ENCODE measurements at places on chromosomes 5 and 9.

- DNase-seq: no peak
These were observed 6.0 kb downstream of the RNF44 start for GRCh38 chr5:176530983-176531901.

GRCh38 chr5:58080573-58080972, 379.3 kb downstream of the PLK2 start:
- no peak for DNase-seq

- DNase-seq: peak; percentile 13
These were observed 26.4 kb upstream of the F2R start for GRCh38 chr5:76689321-76690036.

- DNase-seq: no peak
These were observed 58.7 kb upstream of the GPR151 start for GRCh38 chr5:146574713-146575112.

GRCh38 chr5:154218786-154219185, 28.3 kb downstream of the GALNT10 start:
- no peak for DNase-seq

GRCh38 chr5:176366232-176366894, 1.1 kb downstream of the ARL10 start:
- no peak for DNase-seq

DNA sequence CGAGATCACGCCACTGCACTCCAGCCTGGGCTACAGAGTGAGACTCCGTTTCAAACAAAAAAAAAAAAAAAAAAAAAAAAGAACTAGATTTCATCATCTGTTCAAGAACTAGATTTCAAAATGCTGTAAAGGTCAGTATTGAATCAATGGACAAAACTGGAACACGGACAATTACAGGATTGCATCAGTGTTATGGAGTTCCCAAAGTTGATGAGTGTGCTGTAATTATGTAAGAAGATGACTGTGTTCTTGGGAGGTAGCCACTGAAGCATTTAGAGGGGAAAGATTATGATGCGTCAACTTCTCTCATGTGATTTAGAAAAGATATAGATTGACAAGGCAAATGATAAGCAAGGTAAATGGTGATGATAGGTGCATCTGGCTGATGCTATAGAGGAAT, 6.5 kb downstream of the FAM240B start:
- DNase-seq: no peak

DNA sequence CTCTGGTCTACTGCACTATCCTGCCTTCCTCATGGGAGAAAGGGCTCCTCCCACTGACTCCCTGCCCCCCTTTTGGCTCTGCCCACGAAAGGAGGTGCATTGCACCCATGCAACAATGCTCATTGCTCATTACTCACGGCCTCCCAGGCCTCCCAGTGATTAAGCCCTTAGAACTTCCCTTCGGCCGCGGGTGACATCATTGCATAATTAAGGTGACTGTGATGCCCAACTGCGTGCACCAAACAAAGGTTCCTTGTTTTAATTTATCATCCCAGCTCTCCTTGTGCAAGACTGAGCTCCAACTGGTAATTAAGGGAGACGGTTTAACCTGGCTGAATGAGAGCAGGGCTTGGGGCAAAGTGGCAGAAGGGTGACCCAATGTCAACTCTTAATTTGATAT, 180.4 kb downstream of the GAS1 start:
- peak; percentile 97 for DNase-seq

- no peak for DNase-seq
These were observed 230.7 kb downstream of the NR3C1 start for GRCh38 chr5:143172739-143173138.

- DNase-seq: no peak
These were observed 161.0 kb downstream of the PBX3 start for GRCh38 chr9:125908136-125908535.

GRCh38 chr5:55445791-55446190, 89.0 kb downstream of the PLPP1 start:
- DNase-seq: no peak

DNA sequence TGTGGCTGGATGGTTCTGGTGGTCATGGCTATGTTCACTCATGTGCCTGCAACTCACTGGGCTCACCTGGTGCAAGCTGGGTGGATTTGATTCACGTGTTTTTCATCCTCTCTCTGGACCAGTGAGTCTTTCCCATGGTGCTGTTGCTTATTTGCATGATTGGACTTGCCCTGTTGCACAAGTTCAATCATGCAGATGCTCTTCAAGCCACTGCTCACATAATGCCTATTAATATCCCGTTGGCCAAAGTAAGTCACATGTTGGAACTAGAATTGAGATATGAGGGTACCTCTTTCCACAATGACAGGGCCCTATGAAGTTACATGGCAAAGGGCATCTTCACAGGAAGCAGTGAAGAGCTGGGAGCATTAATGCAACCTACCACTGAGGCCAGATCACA, 26.5 kb upstream of the MROH2B start:
- no peak for DNase-seq

- DNase-seq: no peak
These were observed 452.0 kb upstream of the DMAC1 start for GRCh38 chr9:8251566-8251965.

- no peak for DNase-seq
These were observed 471.3 kb downstream of the TMEM232 start for GRCh38 chr5:110255194-110255593.

GRCh38 chr9:98902925-98903324, 40.8 kb upstream of the COL15A1 start:
- no peak for DNase-seq

DNA sequence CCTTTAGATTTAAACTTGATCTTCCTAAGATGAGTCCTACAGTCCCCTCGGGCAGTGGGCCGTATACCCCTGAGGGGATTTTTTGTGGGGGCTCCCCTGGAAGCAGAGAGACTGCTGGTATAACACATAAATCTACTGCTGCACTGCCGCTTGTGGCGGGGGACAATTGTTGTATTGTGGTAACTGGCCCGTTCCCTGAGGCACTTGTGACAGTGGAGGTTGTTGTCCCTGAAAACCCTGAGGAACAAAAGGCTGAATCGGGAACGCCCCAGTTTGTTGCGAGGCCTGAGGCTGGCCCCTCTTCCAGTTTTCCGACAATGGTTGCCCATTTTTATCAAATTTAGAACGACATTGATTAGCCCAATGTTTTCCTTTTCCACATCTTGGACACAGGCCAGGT, 4.7 kb upstream of the TMEM141 start:
- no peak for DNase-seq

DNA sequence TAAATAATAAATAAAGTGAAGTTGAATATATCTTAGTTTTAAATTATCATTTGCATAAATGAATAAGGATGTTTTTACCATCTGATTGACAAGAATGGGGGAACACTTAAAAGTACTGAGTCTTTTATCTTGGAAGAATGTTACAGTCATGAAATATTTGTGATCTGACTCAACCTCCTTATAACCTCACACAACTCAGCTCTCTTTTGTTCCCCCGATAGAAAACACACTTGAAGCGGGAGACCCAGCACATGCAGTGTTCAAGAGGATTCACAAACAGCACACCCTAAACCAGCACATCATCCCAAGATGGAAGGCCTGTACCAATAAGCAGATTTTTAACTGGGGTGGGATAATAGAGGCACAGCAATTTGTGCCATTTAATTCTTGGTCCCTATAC, 15.5 kb downstream of the BAAT start:
- DNase-seq: no peak

DNA sequence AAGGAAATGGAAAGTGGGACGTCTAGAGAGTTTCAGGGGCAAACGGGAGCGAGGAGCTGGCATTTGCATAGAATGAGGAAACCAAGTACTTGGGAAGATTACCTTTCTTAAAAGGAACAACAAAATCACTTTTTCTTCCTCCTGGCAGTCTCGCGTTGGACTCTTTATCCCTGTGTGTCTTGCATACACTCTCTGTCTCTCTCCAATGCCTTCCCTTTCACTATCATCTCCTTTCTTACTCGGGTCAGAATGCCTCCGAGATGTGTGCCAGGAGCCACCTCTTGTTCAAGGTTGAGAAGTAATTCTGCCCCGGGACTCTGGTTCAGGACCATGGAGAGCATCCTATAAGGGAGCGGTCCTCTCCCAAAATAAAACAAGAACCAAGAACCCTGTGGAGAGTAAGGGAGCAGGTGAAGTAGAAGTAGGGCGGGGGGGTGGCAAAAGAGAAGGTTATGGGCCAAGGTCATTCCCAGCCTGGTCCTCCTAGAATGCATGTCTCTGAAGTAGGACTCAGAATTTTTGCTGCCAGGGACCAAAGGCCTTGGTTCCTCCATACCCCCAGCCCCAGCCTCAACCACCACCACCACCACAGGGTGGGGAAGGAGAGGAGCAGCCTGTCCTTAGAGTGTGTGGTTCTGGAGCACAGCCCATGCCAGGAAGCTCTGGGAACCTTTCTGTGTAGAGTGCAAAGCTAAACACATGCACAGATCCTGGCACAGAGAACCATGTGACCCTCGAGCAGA, 72.1 kb upstream of the ARAP3 start:
- DNase-seq: peak; percentile 52

GRCh38 chr5:114727358-114727757, 365.5 kb downstream of the KCNN2 start:
- DNase-seq: no peak

GRCh38 chr9:115888131-115888530, 265.5 kb upstream of the PAPPA start:
- no peak for DNase-seq

DNA sequence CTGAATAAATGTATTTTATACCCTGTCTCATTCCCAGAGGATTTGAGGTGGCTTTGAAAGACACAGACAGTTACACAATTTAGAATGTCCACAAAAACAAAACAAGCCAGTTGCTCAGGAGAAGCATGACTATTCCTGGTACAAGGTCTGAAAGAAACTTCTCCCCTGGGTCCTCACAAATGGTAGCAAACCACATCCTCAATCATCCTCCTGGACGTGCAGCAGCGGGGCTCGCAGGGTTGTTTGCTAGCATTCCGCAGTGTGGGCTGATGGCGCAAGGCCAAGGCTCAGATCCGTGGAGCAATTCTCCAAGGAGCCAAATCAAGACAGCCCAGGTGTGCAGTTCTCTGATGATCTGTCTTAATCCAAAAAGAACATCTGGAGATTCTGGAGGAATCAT, 210.3 kb downstream of the ACTL7B start:
- no peak for DNase-seq

DNA sequence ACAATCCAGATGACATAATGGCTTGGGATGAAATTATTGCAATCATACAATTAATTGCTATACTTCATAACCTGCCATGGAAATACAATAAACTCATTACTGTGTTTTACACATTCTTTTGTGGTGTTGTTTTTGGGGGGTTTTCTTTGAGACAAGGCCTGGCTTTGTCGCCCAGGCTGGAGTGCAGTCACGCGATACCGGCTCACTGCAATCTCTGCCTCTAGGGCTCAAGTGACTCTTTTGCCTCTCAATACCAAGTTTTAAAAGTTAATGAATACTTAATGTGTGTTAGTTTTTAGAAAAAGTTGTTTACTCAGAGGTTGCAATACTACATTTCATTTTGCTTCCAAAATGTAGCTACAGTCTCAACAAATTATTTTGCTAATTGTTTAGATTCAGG, 598.4 kb downstream of the CHSY3 start:
- DNase-seq: no peak

GRCh38 chr5:68406767-68407241, 191.2 kb downstream of the PIK3R1 start:
- DNase-seq: no peak

DNA sequence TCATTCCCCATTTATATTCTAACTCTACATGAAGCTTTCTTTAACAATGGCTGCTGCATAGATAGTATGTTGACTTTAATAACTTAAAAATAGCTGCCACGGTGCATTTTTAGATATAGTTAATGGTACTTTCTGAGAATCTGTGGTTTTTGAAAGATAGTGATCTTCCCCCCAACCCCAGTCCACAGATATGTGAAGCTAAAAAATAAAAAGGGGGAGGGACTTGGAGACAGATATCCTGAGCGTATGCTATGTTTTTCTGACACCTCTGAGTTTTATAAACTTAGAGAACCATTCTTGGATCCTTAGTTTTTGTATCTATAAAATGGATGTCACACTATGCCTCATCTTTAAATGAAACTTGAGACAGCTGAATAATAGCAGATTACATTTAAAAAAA, 120.5 kb downstream of the SNX18 start:
- DNase-seq: no peak

DNA sequence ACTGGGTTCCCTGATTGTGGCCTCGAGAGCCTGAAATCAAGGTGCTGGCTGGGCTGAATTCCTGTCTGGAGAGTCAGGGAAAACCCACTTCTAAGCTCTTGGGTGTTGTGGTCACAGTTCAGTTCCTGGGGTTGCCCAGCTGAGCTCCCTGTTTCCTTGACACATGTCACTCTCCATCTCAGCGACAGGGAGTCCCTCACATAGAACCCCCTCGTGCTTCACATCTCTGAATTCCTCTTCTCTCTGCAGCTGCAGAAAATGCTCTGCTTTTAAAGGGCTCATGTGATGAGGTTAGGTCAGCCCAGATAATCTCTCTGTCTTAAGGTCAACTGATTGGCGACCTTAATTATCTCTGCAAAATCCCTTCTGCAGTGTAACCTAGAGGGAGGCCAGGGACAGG, 53.5 kb upstream of the NFIL3 start:
- no peak for DNase-seq

DNA sequence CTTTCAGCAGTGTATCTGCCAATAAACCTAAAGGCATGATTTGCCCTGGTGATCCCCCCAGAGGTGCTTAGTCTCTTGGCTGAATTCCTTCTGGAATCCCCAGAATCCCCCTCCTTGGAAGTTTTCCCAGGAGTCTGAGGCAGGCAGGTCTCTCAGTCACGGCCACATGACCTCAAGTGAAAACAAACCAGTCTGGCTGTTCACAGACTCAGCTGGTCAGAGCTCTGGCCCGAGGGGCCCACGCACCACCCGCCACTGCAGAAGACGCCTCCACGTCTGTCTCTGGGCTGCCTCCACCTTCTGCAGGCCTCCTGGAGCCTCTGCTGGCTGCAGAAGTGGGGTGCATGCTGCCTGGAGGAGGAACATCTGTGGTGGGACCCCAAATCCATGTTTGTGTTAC, 52.5 kb downstream of the HRH2 start:
- DNase-seq: no peak

GRCh38 chr5:30040488-30041118, 1152.9 kb upstream of the CDH6 start:
- peak; percentile 33 for DNase-seq
